Stimulated activated CD8-positive, alpha-beta memory T cell treated with anti-CD3 and anti-CD28 coated beads, Interleukin-4, amount 100 ng/mL, for 4 hours (primary cell): ENCODE measurements at places on chromosomes 4 and X.

- DNase-seq: no peak
Measured at GRCh38 chr4:47415719-47416118, 47.8 kb downstream of the COMMD8 start.

DNA sequence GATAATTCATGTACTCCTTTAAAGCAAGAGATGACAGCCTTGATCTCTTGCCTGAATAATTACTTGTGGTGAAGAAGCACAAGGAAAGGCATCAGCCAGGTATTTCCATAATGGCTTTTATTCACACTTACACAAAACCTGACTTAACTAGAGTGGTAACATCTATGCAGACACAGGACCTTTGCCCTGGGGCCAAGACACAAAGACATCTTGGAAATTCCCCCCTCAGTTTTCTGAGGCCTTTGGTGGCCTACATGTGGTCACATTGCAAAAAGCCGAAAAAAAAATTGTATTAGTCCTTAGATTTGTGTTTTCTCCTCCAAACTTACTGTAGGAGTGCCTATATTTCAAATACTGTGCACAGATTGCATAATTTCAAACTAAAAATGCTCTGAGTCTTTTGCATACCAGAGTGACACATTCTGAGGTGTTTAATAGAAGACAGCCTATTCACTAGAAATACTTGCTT, 172.4 kb downstream of the PDGFC start:
- DNase-seq: no peak

DNA sequence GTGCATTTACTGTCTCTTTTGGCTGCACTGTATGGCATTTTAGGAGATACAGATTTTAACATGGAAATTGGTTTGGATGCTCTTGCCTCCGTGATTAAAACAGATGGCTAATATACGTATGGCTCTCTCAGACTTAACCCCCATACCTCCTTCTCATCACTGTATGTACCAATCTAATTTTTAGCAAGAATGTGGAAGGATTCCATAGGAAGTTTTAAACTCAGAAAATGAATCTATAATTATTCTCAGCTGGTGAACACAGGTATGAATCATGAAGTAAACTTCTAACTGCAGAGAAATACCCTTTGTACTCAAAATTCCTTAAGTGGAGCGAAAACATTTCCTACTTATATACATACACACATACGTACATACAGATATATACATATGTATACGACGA, 210.5 kb upstream of the NEIL3 start:
- DNase-seq: no peak

- DNase-seq: no peak
Measured at GRCh38 chr4:140904904-140905303, 148.7 kb upstream of the TBC1D9 start.

DNA sequence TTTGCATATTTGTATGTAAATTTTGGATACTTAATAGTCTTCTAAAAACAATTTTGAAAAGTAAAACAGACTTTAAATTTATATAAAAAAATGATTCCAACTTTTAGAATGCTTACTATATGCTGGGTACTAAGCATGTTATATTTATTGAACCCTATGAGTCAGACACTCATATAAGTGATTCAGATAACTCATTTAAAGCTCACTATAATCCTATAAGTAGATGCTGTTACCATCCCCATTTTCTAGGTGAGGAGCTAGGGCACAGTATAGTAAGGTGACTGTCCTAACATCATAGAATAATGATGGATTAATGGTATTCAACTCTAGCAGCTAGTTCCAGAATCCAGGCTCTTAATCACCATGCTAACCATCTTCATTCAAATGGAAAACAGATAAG, 877.0 kb upstream of the GRID2 start:
- DNase-seq: no peak

DNA sequence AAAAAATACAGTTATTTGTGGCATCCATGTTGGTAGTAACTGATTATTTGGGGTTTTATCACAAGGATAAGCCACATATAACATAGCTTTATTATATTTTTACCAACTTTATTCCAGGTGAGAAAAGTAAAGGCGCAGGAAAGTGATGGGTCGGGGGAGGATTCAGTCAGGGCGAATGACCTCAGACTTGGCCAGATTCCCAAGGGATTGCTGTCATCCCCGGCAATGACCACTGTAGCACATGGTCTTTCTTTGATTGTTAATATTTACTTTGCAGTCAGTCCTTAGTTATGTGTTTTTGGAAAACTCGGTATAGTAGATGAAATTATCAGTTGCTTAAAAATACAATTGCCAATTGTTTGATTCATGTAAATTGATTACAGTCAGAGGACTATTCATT, 17.6 kb downstream of the GRIA3 start:
- DNase-seq: no peak

DNA sequence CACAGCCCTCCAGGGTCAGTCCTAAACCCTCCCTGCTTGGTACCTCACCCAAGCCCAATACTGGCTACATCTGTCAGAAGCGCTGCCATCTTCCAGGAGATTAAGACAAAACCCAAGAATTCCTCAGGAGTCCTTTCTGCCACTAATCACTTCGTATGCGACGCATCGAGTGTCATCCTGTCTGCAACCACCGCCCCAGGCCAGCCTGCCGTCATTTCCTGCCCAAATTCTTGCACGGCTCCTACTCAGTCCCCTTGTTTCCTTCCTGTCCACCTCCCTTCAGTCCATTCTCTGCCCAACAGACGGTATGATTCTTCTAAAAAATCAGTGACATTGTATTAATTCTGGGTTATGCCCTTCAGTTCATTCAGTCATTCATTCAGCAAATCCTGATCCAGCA, 113.6 kb downstream of the NFKB1 start:
- no peak for DNase-seq

- DNase-seq: no peak
Measured at GRCh38 chr4:60344908-60345307, 855.2 kb upstream of the ADGRL3 start.

DNA sequence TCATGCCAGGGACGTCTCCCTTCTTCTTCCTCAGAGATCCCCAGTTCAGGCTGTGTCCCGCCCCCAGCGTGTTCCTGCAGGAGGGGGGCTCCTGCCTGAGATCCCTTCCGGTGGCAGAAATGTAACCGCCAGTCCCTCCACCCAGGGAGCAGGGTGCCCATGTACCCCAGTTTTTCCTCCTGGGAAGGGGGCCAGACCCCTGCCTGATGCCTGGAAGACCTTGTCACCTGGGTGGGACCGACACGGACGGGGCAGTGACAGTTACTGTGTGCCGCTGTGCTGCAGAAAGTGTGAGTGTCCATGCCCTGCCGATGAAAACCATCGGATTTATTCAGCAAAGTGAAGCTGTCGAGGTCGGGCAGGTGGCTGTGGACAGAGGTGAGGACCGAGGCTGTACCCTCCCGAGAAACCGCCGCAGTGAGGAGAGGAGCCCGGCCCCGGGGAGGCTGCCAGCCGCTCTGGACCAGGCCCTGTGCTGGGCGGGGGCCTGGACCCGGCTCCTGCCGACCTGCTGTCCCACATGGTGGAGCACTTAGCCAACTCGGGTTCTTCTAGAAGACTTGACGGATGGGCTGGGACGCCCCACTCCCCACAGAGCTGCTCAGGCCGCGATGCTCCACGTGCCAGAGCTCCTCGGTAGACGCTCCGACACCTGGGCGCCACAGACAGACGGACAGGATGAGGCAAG, 36.7 kb upstream of the HMX1 start:
- DNase-seq: no peak

- no peak for DNase-seq
Measured at GRCh38 chrX:20132666-20133065, 9.0 kb downstream of the EIF1AX start.

GRCh38 chr4:73520821-73521220, 39.3 kb downstream of the AFM start:
- DNase-seq: no peak

DNA sequence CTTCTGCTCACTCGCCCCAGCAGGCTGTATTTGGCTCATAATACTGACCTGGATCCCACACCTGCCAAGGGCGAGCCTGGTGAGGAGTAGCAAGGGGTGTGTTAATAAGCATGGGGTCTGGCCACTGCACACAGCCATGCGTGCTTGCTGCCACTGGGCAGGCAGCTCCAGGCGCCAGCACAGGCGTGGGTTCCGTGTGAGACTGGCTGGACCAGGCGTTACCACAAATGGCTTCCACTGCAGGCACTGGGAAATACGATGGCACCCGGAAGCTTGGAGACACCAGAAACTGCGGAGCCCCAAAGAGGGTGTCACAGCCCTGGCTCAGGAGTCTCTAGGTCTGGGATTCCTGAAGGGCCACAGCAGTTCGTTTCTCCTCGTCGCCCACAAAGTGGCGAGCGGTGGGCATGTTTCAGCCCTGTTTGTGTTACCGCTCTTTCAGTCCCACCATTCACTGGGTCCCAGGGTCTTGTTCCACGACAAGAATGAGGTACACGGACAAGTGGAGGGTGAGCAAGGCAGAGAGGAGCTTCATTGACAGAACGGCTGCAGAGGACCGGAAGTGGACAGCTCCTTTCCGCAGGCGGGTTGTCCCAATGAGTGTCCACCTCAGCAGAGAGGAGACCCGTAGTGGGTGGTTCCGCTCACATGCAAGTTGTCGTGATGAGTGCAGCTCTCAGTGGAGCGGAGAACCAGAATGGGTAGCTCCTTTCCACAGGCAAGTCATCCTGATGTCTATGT, 428.9 kb downstream of the EPHA5 start:
- no peak for DNase-seq

DNA sequence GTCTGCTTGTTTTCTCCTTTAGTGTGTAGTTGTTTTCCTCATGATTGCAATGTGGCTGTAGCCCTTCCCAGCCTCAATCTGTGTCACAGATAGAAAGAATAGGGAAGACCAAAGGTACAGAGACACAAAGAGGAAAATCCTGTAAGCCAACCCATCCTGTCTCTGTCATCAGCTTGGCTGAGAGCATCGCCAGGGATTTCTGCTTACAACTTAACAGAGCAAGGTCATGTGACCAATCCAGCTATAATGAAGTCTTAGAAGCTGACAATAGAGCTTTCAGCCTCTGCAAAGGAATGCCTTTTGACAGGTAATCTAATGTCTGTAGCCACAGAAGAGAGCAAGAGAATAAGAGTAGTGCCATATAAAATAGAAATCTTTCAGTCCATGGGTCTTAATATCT, 1598.0 kb upstream of the AGA start:
- DNase-seq: no peak

DNA sequence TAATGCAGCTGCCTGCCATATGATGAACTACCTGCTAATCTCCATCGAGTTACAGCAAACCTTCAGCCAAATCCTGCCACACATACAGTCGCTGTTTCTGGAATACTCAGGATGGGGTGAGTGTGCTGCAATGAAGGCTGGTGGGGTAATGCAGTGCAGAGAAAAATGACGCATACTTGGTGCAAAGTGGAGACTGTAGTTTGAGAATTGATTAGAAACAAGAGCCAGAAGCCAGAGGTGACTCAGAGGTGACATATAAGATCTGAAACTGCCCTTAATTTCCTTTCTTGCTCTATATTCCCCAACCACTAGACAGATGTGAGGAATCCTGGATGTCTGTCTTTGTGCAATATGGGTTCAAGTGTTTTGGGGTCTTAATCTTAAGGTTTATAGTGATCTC, 22.0 kb downstream of the C4orf54 start:
- no peak for DNase-seq

DNA sequence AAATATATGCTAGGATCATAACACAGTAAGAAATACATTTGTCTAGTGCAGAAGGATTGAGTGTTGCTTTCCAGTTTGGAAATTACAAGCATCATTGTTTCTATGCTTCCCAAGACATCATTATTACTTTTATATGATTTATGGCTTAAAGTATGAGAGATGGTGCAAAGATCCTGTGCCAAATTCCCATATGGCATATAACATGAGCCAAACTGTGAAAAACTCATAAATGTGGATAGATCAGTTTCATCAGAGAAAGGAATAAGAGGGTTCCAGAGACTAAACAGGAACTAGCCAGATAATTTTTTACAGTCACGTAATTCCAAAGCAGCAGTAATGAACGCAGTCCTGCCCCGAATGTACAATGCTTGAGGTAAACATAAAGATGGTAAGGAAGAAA, 126.3 kb downstream of the PRDM5 start:
- no peak for DNase-seq

DNA sequence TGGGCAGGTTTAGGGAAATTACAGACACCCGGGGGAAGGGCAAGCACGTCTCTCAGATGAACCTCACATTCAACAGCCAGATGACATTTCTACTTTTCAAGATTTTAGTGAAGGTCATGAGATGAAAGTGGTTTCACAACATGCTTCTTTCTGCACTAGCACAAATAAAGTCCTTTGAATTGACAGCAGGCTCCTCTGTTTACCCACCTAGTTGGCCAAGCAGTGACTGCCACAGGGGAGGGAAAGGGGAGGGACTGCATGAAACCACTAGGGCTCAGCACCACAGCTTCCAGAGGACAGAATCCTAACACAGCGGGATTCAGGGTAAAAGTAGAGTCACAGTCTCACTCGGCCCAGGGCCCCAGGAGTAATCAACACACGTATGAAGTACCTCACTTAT, 6.2 kb downstream of the RAB40A start:
- no peak for DNase-seq

GRCh38 chr4:52856801-52857200, 5.3 kb upstream of the RASL11B start:
- no peak for DNase-seq

DNA sequence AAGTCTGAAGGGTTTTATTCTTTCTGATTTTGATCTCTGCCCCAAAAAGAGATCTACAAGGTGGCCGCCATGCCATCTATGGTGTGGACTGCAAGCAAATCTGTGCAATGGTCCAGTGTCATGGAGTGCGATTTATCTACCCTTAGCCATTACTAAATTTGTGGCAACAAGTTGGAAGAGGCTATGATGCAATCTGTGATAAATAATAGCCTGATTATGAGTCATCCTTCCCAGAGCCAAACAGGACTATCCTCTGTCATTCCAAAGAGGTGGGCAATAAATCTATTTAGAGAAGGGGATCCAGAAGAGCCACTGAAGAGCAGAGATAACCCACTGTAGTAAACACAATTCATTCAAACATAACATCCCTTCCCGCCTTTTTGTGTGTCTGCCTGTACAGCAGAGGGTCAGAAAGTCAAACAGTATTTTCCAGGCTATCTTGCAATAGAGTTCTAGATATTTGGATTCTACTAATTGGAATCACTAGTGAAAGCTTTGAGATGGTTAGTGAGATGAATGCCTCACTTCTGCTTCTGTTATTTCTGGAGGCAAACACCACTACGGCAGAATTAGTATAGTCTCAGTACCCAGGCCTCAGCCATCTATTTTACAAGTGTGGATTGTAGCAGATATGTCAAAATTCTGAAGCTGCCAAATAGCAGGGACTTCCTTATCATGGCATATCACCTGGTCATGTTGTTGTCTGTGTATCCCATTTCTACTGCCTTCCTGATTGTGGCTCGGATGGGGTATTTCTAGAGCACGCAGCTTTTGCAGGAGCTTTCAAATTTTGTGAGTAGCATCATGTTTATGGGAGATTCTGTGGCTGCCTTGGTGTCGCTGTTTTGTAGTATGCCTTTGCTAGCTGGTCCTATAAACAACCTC, 192.0 kb downstream of the SMIM20 start:
- DNase-seq: no peak

- no peak for DNase-seq
Measured at GRCh38 chrX:119541188-119541587, 24.0 kb downstream of the STEEP1 start.

- no peak for DNase-seq
Measured at GRCh38 chr4:139767585-139767984, 102.0 kb downstream of the MGST2 start.

GRCh38 chrX:118718737-118719136, 8.7 kb upstream of the IL13RA1 start:
- DNase-seq: no peak

GRCh38 chr4:168629566-168629965, 132.7 kb downstream of the PALLD start:
- no peak for DNase-seq
